ENCODE measurements at places on chromosomes 1 and 21. TPM values are rescaled to one million over a fixed set of nuclear protein-coding genes. Genes with fewer than 3 reads are reported as not detected.

Gene ATP1A4
- not detected for total RNA-seq

GRCh38 chr1:192668409-192668983 lies 32.5 kb downstream of the RGS13 start:
- no peak for DNase-seq

DNA sequence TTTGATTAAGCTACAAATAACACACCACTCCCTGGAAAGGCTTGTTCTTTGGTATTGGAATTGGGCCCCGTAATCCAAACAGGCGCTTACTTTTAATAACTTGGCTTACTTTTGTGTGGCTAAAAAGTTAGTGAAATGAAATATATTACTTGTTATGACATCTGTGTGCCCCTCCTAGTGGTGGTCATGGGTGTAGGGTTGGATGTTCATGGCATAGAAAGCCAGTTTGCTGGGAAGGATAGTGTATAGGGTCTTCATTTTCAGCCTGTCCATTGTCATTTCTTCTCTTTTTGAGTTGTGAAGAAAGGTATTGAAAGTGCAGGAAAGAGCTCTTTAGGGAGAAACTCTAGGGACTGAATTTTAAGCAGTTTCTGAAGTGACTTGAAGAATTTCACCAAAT lies 5.9 kb downstream of the CDC14A start:
- DNase-seq: no peak

Gene LENEP
- not detected for total RNA-seq

Gene THEM5
- not detected for total RNA-seq

All from Right ventricle myocardium inferior (tissue), 1 donor.